CD8-positive, alpha-beta memory T cell (primary cell): ENCODE measurements at places on chromosomes 11 and 22. TPM values are rescaled to one million over a fixed set of nuclear protein-coding genes. Genes with fewer than 3 reads are reported as not detected.

Gene BTG4
- total RNA-seq: not detected

DNA sequence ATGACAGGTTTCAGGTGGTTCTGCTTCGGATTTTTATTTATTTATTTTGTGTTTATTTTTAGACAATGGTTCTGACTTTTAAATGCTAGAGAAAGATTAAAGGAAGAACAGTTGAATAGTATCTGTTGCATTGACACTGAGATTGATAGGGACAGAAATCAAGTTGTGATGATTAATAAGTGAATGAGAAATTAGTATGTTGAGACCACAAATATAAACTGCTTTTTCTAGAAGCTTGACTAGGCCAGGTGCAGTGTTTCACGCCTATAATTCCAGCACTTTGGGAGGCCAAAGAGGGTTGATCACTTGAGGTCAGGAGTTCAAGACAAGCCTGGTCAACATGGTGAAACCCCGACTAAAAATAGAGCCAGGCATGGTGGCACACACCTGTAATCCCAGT lies 65.1 kb upstream of the TNRC6B start:
- DNase-seq: no peak

GRCh38 chr11:108654994-108655631 lies 9.8 kb upstream of the DDX10 start:
- no peak for DNase-seq

GRCh38 chr11:35583126-35583525 lies 35.1 kb upstream of the FJX1 start:
- no peak for DNase-seq

GRCh38 chr11:110713449-110713776 lies 1.2 kb upstream of the ARHGAP20 start:
- no peak for DNase-seq

DNA sequence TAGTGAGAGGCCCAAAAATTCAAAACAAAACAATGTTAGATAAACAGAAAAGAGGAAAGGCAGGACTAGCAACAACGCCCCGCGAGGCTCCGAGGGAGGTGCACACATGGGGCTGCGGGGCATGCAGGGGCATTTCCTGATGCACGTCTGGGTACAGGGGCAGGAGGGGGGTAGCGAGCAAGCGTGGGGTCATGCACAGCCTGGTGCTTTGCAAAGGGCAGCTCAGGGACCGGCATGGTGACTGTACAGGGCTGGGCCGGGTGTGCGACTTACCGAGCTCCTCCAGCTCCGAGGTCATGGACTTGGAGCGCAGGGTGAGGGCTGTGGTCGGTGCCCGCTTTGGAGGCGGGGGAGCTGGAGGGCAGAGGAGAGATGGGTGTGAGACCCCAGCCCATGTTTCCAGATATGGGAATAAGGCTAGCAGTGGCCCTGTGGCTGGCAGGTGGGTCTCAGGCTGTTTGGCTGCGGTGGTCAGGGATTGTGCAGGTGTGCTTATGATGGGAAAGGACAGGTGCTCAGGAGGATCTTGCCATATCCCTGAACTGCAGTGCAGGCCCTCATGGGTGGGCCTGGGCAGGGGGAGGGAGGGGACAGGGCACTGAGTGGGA lies 103.7 kb downstream of the CTTN start:
- peak; percentile 41 for DNase-seq

GRCh38 chr11:45105233-45105983 lies 41.0 kb upstream of the PRDM11 start:
- peak; percentile 51 for DNase-seq

GRCh38 chr11:45857961-45858474 lies 10.7 kb downstream of the CRY2 start:
- no peak for DNase-seq

DNA sequence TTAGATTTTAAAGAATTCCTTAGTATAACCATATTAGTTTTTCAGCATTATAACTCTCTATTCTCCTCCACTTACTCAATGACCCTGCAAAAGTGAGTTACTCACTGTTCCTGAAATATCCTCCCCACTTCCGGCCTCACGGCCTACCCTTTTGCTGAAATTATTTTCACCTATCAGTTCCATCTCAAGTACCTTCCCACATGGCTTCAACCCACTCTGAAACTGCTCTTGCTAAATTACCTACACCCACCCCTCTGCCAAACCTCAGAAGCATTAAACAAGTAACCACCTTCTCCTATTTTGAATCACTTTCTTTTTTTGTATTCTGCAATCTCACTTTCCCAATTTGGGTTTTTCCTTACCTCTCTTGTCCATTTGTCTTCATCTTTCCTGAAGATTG lies 37.7 kb downstream of the OR5P2 start:
- no peak for DNase-seq

GRCh38 chr11:107493117-107493516 lies 35.5 kb upstream of the CWF19L2 start:
- no peak for DNase-seq

DNA sequence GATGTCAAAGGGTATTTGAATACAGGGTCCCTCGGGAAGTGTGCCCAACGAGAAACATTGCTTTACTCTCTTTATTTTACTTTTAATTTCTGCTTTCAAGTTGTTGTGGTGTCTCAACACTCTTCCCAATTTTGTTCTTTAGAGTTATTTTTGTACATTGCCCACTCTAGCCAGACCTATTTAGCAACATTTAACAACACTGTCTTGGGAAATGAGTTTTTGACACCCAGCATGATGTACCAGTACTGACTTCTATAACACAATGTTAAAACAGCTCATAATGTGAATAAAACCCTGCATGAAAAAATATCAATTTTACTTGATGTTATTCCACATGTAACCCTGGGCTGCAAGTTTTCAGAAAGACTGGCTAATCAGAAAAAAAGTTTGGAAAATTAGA lies 350.2 kb upstream of the PITPNB start:
- no peak for DNase-seq

DNA sequence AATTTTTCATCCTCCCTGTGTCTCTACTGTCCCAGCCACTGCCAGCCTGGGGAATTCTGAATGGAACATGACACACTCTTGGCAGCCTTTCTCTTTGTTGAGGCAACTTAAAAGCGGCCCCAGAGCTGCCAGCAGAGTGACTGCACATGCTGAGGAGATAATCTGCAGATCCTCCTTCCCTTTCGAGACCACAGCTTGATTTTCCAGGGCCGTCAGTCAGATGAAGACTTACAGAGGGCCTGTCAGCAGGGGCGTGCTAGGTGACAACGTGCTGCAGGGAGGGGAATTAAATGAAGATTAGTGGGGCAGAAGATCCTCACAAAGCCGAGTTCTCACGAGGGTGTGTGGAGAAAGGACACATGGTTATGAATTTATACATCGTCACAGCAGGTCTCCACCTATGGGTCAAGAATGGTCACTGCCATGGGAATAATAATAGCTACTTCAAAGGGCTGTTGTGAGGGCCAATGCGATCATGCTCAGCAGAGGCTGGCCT lies 193.5 kb upstream of the PITPNB start:
- no peak for DNase-seq

GRCh38 chr11:29773656-29774264 lies 243.1 kb downstream of the KCNA4 start:
- no peak for DNase-seq

GRCh38 chr11:12397931-12398334 lies 20.6 kb downstream of the PARVA start:
- DNase-seq: no peak

DNA sequence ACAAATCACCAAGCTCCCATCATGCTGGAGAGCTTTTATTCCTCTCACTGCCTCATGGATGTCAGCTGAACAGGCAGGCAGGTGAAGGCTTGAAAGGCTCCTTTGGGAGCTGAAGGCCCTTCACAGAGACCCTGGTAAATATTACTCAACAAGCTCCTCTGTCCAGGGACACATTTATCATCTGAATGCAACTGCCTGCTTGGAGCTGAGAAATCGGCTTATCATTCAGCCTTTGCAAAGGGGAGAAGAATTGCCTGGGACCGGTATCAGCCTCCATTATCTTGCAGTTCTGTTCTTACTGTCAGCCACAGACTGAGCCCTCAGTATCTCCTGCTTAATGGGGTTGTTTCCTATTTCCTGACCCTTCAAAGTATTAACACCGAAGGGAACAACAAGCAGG lies 113.8 kb upstream of the PITPNB start:
- no peak for DNase-seq

DNA sequence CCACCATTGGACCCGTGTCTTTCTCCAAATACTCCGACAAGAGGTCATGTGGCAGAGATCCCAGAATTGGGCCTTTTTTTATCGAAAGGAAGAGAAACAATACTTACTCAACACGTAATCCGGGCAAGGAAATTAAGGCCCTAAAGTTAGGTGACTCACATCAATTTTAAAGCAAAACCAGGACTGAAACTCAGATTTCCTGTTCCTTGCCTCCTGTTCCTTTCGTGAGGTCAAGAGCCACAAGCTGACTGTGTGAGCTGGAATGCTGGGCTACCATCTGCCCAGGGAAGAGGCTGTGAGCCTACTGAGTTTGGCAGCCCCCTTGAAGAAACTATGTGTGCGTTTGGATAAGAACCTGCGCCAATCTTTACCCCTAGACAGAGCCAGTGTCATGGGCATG lies 27.1 kb upstream of the MRGPRX2 start:
- DNase-seq: no peak
